ENCODE measurements at places on chromosomes 2 and 18. TPM values are rescaled to one million over a fixed set of nuclear protein-coding genes. Genes with fewer than 3 reads are reported as not detected.

The DSC2 gene
- under 0.01 TPM for total RNA-seq

The IL1F10 gene
- not detected for total RNA-seq

The KCNJ3 gene
- not detected for total RNA-seq

The ICA1L gene
- total RNA-seq = 2.8 TPM

The LPIN1 gene
- total RNA-seq = 26.8 TPM

The POTEJ gene
- total RNA-seq = not detected

The FNDC4 gene
- total RNA-seq = 24.5 TPM

The LYPD1 gene
- 32.1 TPM for total RNA-seq

The CD28 gene
- total RNA-seq = not detected

The HJURP gene
- 43.1 TPM for total RNA-seq

The FABP1 gene
- not detected for total RNA-seq

The TDRD15 gene
- not detected for total RNA-seq

The CENPA gene
- 17.4 TPM for total RNA-seq

The IL1R1 gene
- 136 TPM for total RNA-seq

The GKN1 gene
- total RNA-seq = not detected

The FSHR gene
- total RNA-seq = not detected

The SCYGR4 gene
- total RNA-seq = not detected

The INO80C gene
- total RNA-seq = 7.3 TPM

The IL37 gene
- total RNA-seq = not detected

The LYG1 gene
- total RNA-seq = 0.85 TPM

The MBD1 gene
- total RNA-seq = 56.0 TPM

The PRPF40A gene
- 115 TPM for total RNA-seq

The NT5DC4 gene
- not detected for total RNA-seq

The TMEM169 gene
- 0.28 TPM for total RNA-seq

The KCTD1 gene
- 9.0 TPM for total RNA-seq

The DLX1 gene
- 2.1 TPM for total RNA-seq

The GRB14 gene
- 12.8 TPM for total RNA-seq

The ABCG5 gene
- not detected for total RNA-seq

The METTL5 gene
- 35.2 TPM for total RNA-seq

The DNER gene
- total RNA-seq = under 0.01 TPM

The SLC5A7 gene
- total RNA-seq = not detected

The NEURL3 gene
- not detected for total RNA-seq

The DSEL gene
- total RNA-seq = 55.0 TPM

The TMEM198 gene
- 0.96 TPM for total RNA-seq

The CRYBA2 gene
- total RNA-seq = not detected

The PDE1A gene
- total RNA-seq = 96.4 TPM

The AMER3 gene
- total RNA-seq = not detected

The HTR2B gene
- total RNA-seq = 13.0 TPM

The LGALSL gene
- total RNA-seq = 6.2 TPM

The PLCL1 gene
- 12.3 TPM for total RNA-seq

The PLEK gene
- under 0.01 TPM for total RNA-seq

The SPAST gene
- 26.2 TPM for total RNA-seq

The SERPINB4 gene
- total RNA-seq = not detected

The GAL3ST2 gene
- total RNA-seq = 0.85 TPM

The TUBA3E gene
- total RNA-seq = not detected

The CFAP65 gene
- not detected for total RNA-seq

The CFC1 gene
- not detected for total RNA-seq
